AG08395 (cell line): ENCODE measurements at places on chromosomes 7 and 10.

DNA sequence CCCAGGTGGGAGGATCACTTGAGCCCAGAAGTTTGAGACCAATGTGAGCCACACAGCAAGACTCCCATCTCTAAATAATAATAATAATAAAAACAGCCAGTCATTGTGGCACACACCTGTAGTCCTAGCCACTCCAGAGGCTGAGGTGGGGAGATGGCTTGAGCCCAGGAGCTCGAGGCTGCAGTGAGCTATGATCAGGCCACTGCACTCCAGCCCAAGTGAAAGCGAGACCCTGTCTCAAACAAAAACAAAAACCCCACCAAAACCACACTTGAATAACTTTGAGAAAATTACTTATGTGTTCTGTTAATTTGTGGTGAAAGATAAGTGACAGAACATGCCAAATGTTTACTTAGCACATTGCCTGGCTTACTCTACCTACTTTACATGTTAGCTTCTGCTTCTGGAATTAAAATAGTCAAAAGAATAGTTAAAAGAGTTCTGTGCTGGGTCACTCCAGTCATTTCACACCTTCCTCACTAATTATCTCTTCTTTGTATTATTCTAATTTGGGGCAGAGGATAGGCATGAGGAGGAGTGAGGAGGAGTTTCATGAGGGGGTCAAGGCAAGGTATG lies 9.8 kb downstream of the TMEM60 start:
- DNase-seq = no peak

DNA sequence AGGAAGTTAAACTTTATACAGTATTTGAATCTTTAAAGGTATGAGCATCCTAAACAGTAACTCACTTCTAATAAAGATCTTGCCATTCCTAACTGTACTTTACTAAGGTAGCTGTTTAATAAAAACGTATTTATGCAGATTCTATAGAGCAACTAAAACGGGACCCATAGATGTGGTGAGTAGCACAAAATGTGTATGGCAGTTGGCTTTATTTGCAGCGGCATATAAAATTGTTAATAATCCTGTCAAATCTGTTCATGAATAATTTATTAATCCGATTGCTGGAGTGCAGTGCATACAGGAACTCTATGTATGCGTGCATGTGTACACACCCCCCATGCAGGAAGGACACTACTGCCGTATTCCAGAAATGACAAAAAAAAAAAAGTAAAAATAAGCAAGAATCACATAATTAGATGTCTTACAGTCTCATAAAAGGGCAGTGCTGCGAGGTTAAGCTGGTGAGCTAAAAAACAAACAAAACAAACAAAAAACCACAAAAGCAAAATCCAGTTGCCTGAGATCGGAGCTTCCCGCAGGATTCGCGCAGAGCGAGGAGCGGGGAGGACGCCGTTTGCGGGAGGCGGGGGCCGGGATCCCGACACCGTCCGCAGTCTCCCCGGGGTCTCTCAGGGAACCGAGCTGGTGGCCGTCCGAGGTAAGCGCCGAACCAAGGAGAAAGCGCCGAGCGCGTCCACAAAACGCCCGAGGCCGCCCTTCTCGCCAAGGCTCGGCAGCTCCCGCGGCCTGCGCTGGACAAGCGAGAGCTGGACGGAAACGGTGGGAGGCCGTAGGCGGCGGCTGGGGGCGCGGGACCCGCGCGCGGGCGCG lies 518 bp upstream of the COMMD3 start:
- no peak for DNase-seq

DNA sequence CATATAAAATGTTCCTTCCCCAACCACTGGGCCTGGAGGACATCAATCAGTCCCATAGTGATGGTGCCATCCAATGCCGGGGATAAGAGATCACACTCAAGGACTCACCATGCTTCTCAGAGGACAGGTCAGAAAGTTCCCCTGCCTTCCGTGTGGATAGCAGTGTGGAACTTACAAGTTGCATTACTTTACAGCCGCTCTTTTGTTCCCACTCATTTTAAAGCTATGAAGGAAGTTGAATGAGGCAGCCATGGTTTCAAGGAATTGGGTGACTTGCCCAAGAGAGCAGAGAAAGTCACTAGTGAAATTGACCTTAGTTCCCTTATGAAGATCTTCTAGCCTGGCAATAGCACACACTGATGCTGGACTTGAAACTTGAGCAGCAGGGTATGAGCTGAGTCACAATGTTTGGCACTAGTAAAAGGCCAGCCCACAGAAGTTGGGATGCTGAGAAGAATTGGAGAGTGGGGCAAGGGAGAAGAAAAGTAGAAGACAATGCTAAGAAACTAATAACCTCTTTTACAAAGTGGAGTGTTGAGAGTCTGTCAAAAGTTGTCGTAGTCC lies 78.7 kb downstream of the CXCL12 start:
- peak; percentile 80 for DNase-seq

GRCh38 chr7:16271355-16271915 lies 149.9 kb downstream of the CRPPA start:
- DNase-seq = no peak

GRCh38 chr7:116305485-116306408 lies 95.4 kb downstream of the TES start:
- DNase-seq = no peak

DNA sequence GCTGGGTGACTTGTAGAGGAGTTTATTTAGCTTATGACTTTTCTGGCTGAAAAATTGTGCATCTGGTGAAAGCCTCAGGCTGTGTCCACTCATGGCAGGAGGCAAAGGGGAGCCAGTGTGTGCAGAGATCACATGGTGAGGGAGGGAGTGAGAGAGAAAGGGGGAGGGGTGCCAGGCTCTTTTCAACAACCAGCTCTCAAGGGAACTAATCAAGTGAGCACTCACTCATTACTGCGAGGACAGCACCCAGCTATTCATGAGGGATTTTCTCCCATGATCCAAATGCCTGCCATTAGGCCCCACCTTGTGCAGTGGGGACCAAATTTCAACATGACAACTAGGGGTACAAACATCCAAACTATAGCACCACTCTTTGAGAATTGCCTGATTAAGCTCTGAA lies 590.2 kb downstream of the MAGI2 start:
- no peak for DNase-seq

DNA sequence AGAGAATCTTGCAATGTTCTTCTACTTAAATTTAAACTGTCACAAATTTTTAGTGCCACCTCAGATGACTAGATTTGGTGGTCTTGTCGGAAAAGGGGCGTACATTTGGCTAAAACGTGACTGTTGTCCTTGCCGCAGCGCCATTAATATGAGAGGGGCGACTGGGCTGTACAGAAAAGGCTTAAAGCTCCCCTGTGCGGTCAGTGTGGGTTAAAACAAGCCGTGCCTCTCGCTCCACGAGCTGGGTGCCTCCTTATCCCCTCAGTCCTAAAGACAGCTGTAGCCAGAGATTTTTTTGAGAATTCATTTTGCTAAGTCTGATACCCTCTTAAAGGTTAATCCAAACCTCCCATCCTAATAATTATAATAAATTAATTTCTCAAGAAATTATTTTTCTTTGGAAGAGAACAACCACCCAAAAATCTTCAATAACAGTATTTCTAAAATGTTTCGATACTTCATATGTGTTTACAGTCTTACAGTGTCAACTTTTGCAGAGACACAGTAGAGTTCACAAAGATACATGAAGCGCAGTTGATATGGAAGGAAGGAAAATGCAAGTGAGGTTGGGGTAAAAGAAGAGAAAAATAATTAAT lies 68.6 kb downstream of the C7orf25 start:
- peak; percentile 67 for DNase-seq

DNA sequence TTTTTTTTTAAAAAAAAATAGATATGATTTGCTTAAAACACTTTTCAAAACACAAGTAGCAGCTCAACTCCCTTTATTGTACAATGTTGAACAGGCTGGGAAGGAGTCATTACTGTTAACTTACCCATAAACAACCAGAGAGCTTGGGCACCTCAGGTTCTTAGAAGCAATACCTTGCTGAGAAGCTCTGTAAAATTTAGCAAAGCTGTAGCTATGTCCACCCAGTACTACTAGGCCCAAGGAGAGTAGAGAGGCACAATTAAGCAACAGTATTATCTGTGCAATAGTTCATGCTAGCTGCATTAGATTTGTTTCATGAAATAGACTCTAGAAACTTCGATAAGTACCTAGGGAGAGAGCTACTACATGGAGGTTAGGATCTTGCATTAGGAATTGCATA lies 32.0 kb downstream of the SEMA3A start:
- no peak for DNase-seq

DNA sequence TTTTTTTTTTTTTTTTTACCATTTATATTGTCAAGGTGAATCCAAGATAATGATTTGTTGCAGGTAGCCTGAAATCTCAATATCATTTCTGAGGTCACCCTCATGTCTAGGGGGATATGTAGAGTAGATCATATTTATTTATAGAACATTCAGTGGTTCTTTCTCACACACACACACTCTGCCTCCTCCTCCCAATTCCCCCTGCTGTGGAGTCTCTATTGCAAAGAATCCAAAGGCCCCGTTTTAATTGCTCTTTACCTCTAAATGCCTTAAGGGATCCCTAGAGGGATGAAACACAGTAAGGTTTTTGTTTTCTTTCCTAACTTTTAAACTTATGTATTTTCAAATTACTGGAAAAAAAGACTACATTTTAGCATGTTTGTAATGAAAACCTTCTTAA lies 170.0 kb downstream of the PRKG1 start:
- no peak for DNase-seq

- DNase-seq = no peak
Observed at GRCh38 chr10:60253484-60253883, 136.2 kb downstream of the ANK3 start.

GRCh38 chr7:156942708-156943090 lies 6.8 kb upstream of the NOM1 start:
- no peak for DNase-seq
